Ascending aorta (tissue), 2 donors: ENCODE measurements at places on chromosomes 2 and 18. TPM values are rescaled to one million over a fixed set of nuclear protein-coding genes. Genes with fewer than 3 reads are reported as not detected.

The CBLN2 gene
- total RNA-seq: 8.2 TPM

The UGT1A10 gene
- not detected for total RNA-seq

The CDC42EP3 gene
- total RNA-seq: 65.5 TPM

The G6PC2 gene
- total RNA-seq: not detected

The VWA3B gene
- not detected for total RNA-seq

The CCDC141 gene
- total RNA-seq: 2.0 TPM

The GCKR gene
- not detected for total RNA-seq

The INHA gene
- total RNA-seq: not detected

The IFIH1 gene
- total RNA-seq: 11.8 TPM

The ELOA2 gene
- total RNA-seq: not detected

The LINC00305 gene
- total RNA-seq: not detected

The XIRP2 gene
- 1.2 TPM for total RNA-seq

The TRIM54 gene
- total RNA-seq: not detected

The TRAPPC8 gene
- total RNA-seq: 6.8 TPM

The KATNAL2 gene
- total RNA-seq: not detected

DNA sequence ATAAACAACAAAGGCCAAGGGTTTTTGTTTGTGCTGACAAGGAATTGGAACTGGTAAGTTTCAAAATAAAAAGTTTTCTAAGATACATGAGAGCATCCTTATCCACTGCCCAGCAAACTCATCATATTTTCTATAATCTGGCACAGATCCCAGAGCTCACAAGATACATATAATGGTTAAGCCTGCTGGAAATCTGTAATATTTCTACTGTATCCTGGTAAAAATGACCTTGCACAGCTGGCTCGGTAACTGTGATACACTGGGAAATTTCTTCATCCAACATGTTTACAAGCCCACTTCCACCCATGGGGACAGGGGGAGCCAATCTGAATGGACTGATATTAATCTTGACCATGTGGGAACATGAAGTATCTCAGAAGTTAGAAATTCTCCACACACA, 425.4 kb upstream of the MMADHC start:
- no peak for DNase-seq
- H3K4me1 ChIP-seq: no peaks in the 10 kb centered on the region
- no peak overlapping the region for H3K27ac ChIP-seq

DNA sequence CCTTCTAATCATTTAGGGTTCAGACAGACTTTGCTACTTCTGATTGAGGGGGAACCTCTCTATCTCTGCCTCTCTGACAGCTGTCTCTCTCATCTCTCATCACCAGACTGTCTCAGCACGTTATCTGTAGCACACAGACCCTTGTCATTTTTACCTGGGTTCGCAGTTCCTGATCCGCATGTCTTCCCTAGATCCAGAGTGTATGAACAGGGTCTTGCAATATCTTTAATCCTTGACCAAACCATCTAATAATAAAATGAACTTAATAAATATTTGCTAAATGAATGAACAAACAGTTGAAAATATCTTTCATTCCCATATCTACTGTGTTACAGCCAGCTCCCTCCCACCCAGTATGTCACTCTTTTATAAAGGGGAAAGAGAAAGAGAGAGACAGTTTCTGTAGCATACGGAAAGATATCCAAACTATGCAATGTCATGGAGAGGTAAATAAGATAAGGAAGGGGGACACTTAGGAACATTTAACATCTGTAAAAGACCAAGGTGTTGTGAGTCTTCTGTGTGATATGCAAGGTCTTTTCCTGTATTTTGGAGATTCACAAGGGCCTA, 507.6 kb downstream of the SUCLG1 start:
- no peaks in the 10 kb centered on the region for H3K4me1 ChIP-seq
- DNase-seq: no peak
- no peak overlapping the region for H3K4me3 ChIP-seq
- no peaks in the 10 kb centered on the region for H3K27me3 ChIP-seq
- no peaks in the 10 kb centered on the region for H3K36me3 ChIP-seq

- no peaks in the 10 kb centered on the region for H3K4me1 ChIP-seq
- H3K4me3 ChIP-seq: no peak overlapping the region
- no peaks in the 10 kb centered on the region for H3K27me3 ChIP-seq
- no peak overlapping the region for H3K27ac ChIP-seq
- H3K36me3 ChIP-seq: no peaks in the 10 kb centered on the region
These were observed 488.2 kb upstream of the RAB6C start for GRCh38 chr2:129491308-129491707.

- H3K4me1 ChIP-seq: no peaks in the 10 kb centered on the region
- no peak overlapping the region for H3K27ac ChIP-seq
- no peaks in the 10 kb centered on the region for H3K27me3 ChIP-seq
- H3K4me3 ChIP-seq: no peak overlapping the region
- H3K36me3 ChIP-seq: no peaks in the 10 kb centered on the region
- no peak for DNase-seq
These were observed 191.9 kb downstream of the ARL4C start for GRCh38 chr2:234304950-234305349.

DNA sequence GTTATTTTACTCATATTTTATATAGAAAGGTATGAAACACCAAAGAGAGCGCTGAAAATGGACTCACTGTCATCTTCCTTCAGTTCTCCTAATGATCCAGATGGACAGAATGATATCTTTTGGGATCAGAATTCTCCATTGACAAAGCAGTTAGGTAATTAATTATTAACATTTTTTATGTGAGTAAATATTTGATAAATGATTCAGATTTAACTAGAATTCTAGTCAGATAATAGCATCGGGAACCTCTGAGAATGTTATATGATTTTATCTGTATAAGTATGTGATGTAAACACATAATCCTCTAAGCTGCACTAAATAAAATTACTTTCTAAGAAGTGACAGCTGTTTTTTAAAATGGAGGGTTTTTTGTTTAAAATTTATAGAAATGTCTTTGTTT, 2.0 kb downstream of the ETAA1 start:
- H3K4me3 ChIP-seq: no peak overlapping the region
- H3K4me1 ChIP-seq: no peaks in the 10 kb centered on the region
- no peak for DNase-seq

DNA sequence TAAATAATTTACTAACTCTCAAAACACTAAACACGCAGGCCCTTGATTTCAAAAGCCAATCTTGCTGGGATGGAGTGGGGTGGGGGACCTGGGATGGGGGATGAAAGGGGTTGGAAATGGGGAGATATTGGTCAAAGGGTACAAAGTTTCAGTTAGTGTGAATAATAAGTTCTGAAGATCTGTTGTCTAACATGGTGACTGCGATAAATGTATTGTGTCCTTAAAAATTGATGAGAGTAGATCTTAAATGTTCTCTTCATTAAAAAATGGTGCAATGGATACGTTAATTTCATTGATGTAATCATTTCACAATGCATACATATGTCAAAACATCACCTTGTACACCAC, 505 bp upstream of the ACYP2 start:
- H3K27me3 ChIP-seq: no peaks in the 10 kb centered on the region
- no peak for DNase-seq
- peak overlapping the region; percentile 99 for H3K27ac ChIP-seq
- no peaks in the 10 kb centered on the region for H3K4me1 ChIP-seq

DNA sequence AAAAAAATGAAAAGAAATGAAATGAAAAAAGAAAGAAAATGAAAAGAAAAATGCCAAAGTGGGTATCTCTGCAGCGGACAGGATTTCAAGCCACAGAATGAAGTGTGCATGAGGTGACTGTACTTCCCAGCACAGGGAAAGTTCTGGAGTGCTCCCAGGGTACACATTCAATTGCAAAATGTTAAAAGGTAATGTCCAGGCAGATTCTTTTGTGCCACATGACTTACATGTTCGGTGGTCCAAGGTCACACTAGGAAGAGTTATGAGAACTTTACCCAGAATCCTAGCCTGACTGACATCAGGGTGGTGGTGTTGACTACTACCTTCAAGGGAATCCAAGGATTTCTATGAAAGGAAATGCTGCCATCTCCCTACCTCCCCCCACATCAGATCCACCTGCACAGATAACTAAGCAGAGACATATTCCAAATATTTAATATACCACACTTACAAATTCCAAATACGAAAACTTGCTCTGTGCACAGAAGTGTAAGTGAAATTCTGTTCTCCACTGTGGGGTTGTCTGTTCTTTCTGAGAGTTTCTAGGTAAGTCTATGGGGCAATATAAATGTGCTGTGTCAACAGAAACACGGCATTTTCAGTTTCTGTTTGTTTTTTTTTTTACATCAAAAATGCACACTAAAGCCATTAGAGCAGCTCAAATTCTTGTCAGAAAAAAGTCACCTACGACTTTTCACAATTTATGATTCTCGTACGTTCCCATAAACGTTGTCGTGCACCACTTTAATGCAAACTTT, 56.6 kb downstream of the CABYR start:
- no peaks in the 10 kb centered on the region for H3K36me3 ChIP-seq
- no peaks in the 10 kb centered on the region for H3K27me3 ChIP-seq
- no peak for DNase-seq
- no peak overlapping the region for H3K4me3 ChIP-seq

DNA sequence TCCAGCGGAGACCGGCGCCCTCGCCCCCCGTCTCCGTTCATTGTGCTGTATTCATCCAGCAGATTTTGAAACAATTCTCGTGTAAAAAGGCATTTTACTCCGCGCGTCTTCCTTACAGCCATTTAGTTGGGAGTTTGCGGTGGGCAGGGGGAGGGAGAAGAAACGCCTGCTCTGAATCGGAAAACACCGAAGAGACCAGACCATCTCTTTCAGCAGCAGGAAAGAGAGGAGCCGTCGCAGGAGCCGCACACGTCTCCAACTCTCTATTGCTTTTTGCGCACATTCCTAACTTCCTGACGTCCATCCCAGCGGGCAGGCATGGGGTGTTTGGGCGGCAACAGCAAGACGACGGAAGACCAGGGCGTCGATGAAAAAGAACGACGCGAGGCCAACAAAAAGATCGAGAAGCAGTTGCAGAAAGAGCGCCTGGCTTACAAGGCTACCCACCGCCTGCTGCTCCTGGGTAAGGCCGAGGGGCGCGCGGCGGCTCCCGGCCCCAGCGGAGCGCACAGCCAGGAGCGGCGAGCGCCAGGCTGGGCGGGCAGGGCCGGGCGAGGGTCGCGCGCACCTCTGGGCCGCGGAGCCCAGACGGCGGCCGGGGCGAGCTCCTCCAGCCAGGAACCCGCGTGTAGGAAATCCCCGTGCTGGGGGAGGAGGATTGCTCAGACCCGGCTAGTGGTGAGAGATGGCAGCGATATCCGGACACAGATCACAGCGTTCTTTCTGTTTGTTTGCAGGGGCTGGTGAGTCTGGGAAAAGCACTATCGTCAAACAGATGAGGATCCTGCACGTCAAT, 63.2 kb downstream of the GNAL start:
- peaks cover 7% of the 10 kb centered on the region for H3K4me1 ChIP-seq
- H3K27me3 ChIP-seq: no peaks in the 10 kb centered on the region
- no peaks in the 10 kb centered on the region for H3K36me3 ChIP-seq
- DNase-seq: no peak
- H3K27ac ChIP-seq: no peak overlapping the region

- no peaks in the 10 kb centered on the region for H3K36me3 ChIP-seq
- H3K27ac ChIP-seq: no peak overlapping the region
- H3K4me1 ChIP-seq: no peaks in the 10 kb centered on the region
These were observed 50.4 kb downstream of the MRO start for GRCh38 chr18:50769463-50769862.

DNA sequence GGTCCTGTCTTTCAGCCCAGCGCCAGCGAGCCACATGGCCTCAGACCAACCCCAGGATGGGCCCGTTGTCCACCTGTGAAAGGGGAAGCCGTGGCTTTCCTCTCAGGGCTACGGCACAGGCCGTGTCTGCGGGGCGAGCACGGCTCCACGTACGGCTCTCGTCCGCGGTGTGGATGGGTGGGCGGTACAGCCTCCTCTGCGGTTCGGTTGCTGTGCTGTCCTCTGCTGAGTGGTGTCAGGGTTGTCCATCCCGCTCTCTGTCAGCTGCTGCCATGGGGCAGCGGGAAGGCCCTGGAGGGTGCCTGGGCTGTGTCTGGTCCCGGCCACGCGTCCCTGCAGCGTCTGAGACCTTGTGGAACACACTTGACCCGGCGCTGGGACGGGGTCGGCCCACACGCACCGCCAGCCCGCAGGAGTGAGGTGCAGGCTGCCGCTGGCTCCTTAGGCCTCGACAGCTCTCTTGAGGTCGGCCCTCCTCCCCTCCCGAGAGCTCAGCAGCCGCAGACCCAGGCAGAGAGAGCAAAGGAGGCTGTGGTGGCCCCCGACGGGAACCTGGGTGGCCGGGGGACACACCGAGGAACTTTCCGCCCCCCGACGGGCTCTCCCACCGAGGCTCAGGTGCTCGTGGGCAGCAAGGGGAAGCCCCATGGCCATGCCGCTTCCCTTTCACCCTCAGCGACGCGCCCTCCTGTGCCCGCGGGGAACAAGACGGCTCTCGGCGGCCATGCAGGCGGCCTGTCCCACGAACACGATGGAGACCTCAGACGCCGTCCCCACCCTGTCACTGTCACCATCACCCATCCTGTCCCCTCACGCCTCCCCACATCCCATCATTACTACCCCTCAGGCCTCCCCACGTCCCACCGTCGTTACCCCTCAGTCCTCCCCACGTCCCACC, 128.7 kb downstream of the NFATC1 start:
- H3K27ac ChIP-seq: no peak overlapping the region
- DNase-seq: no peak
- no peak overlapping the region for H3K4me3 ChIP-seq

GRCh38 chr2:150495993-150496627, 8.6 kb upstream of the RND3 start:
- DNase-seq: no peak
- H3K27me3 ChIP-seq: no peaks in the 10 kb centered on the region
- H3K4me1 ChIP-seq: no peaks in the 10 kb centered on the region

DNA sequence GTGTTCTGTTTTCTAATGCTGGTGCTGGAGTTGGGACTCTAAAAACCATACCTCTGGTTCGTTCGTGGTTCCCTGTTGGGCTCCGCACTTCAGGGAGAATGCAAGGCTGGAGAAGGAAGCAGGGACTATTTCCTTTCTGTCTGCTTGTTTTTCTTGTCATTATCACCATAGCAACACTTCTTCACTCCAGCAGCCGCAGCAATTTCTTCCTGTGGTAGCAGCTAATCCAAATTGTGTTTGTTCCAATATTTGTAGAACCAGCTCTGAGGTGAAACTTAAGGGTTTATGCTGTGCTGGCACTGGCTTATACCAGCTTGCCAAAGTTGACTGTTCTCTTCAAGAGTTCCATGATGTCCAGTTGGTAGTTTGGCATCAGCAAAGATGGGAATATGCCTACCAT, 301.4 kb upstream of the SYT4 start:
- no peaks in the 10 kb centered on the region for H3K27me3 ChIP-seq
- no peaks in the 10 kb centered on the region for H3K36me3 ChIP-seq
- no peaks in the 10 kb centered on the region for H3K4me1 ChIP-seq
- no peak overlapping the region for H3K27ac ChIP-seq

DNA sequence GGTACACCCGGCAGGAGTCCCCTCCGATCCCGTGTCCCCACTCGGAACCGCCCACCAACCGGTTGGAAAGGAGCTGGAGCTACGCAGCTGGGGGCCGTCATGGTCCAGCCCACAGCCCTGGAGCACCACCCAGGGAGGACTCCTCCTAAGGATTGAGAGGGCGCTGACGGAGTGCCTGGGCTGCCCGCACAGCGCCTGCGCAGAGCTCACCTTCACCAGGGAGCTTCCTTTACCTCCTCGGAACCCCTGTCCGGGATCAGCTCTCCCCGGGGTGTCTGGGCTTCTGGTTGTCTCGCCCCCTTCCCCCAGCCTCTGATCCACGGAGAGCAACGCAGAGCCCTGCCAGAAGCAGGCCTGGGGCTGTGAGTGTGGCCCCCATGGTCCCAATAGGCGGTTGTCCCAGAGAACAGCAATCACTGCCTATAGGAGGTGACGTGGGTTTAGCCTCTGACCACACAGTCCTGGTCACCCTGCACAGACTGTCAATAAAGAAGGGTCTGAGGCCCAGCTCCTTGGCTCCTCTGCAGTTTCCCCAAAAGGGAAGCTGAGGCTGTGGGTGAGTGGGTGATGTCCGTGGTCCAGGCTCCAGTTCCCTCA, 14.6 kb downstream of the ALPG start:
- no peak overlapping the region for H3K27ac ChIP-seq
- H3K36me3 ChIP-seq: no peaks in the 10 kb centered on the region
- no peaks in the 10 kb centered on the region for H3K4me1 ChIP-seq
- peaks cover 13% of the 10 kb centered on the region for H3K27me3 ChIP-seq
